CD4-positive, alpha-beta T cell treated with Interleukin-15 for 4 hours (primary cell): ENCODE measurements at places on chromosomes 4 and X.

DNA sequence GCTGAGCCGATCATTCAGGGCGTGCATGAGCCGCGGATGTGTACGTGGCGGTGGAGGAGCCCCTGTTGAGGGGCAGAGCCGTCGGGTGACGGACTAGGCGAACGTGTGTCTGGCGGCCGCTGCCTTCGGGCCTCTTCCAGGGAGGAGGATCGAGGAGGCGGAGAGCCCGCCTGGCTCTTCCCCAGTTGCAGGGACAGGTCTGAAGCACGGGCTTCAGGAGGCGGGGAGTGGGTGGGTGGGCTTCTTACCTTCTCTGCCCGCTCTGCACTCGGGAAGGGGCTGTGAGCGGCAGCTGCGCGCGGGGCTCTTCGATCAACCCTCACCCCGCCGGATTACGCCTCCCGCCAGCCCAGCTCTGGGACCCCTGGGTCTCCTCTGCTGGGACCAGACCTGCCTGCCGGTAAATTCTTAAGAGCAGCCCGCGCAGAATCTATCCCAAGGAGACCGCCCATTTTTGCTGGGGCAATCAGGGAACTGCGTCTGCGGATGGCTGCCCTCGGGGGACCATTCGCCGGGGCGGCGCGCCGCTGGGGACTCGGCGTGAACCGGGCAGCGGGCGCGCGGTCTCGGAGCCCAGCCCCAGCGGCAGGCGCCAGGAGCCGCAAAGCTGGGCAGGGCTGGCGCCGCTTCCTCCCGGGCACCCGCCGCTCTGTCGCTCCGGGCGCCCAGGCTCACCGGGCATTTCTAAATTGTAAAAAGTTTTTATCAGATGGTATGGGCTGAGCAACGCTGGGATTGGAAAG lies 4.9 kb downstream of the PLAC8 start:
- peak; percentile 31 for DNase-seq

GRCh38 chrX:87392369-87392768 lies 125.2 kb upstream of the KLHL4 start:
- no peak for DNase-seq

- DNase-seq: no peak
These were observed 72.9 kb upstream of the MED14 start for GRCh38 chrX:40808203-40808602.

DNA sequence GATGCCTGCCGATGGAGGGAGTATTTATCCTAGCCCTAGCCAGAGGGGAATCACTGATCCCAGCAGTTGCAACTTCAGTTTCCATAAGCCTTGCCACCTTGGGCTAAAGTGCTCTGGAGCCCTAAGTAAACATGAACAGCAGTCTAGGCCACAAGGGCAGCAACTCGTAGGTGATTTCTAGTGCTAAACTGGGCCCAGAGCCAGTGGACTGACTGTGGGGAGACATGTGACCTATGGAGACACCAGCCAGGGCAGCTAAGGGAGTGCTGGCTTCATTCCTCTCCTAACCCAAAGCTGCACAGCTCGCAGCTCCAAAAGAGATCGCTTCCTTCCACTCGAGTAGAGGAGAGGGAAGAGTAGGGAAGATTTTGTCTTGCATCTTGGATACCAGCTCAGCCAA lies 120.8 kb upstream of the MAGEA10 start:
- no peak for DNase-seq

DNA sequence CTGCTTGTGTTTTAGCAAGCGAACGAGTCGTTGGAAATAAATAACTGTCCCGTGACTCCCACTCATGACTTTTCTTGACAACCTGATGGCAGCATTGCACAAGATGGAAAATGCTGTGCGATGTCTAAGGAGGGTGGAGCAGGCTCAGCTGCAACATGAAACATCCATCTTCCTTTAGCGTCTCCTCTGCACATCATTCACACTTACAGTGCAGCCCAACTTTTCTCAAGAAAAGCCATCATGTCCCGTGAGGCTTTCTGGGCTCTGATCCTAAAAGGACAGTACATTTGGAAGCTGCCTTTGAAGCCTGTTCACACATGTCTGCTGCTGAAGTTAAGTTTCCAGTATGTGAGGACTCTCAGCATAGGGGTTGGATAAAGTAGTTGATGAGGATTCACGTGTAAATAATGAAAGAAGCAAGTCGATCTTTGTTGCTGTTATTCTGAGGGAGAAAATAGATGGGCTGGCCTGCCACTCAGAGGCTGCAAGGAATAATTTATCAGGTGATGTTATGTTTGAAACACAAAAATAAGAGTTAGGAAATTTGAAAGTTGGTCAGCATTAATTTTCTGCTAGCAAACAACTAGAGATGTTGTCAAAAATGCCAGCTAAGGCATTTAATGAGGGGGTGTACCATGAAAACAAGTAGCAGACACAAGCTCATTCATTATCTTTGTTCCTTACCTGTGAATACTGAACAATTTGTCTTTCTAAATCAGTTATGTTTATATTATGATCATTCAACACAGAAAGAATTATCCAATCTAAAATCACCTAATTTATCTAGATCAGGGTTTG lies 328.7 kb upstream of the ZFP42 start:
- no peak for DNase-seq

DNA sequence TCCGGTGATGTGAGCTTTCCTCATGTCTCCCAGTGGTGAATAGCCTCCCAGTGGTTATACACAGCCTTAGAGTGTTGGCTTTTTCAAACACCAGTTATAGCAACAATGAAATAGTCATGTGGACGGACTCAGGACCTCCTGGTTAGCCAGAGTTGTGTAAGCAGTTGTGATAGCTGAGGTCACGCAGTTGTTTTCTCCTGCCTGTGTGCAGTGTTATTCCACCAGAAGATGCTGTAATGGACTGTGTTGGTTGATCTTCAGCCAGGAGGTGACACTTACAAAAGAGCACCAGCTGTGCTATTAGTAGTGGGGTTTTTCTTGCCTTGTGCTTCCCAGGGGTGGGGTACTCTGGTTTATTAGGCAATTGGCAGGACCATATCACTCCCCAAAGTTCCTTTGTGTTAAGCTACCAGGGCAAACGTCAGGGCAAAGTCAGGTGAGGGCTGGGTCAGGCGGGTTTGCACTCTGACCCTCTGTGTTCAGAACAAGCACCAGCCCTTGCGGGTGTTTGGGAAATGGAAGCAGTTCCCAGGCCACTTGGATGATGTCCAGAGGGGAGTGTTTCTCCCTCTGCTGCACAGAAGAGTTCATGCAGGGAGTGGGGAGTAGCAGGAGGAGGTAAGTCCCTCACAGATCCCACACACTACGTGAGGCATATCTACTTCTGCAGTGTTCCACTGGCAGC lies 252.6 kb downstream of the TMEM47 start:
- no peak for DNase-seq

DNA sequence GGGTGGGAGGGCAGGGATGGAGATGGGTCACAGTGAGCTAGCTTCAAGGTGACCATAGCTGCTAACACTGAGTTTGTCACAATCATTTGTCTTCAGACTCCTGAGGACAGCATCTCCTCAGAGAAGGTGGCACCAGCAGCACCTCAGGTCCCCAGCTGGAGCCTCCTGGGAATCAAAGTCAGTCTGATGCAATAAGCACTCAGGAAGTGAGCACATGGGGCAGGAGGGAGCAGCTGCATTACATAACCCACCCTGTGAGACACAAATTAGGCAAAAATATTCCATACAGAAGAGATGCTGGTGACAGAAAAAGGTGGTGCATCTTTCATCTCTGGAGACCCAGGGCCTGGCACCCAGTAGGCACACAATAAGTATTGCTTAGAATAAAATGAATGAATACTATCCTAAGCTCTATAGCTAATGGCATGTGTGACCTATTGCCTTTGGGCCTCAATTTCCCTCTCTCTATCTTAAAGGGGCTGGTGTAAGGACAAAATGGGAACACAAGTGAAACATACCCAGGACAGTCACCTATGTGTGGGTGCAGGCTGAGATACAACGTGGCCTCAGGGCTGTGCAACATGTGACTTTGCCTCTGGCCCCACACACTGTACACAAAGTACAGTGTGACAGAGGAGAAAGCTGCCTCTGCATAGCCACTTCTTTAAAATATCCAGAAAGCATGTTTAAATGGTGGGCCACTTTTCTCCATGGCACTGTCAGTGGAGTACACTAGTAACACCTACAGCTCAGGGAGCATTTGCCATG lies 37.1 kb downstream of the SLC39A8 start:
- no peak for DNase-seq

- DNase-seq: no peak
These were observed 36.4 kb upstream of the UNC5C start for GRCh38 chr4:95585016-95585695.

DNA sequence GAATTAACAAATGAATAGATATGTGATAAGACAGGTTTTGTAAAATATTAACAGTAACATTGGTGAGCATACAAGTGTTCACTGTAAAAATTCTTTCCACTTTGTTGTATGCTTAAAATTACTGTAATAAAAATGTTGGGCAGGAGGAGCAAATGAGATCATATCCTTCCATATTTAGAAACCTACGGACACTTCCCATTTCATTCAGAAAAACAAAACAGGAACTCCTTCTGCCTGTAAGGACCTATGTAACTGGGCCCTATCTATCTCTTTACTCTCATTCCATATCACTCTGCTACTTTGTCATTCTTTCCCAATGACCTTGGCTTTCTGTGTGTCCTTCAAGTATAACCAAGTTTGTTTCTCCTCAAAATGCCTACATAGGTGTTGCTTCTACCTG lies 53.7 kb upstream of the SLC39A8 start:
- DNase-seq: no peak

- DNase-seq: no peak
These were observed 35.4 kb upstream of the HPSE start for GRCh38 chr4:83369831-83370639.

- no peak for DNase-seq
These were observed 4.1 kb upstream of the CD99L2 start for GRCh38 chrX:150902434-150903109.

- DNase-seq: peak; percentile 20
These were observed 552 bp downstream of the ADH5 start for GRCh38 chr4:99088023-99088449.

DNA sequence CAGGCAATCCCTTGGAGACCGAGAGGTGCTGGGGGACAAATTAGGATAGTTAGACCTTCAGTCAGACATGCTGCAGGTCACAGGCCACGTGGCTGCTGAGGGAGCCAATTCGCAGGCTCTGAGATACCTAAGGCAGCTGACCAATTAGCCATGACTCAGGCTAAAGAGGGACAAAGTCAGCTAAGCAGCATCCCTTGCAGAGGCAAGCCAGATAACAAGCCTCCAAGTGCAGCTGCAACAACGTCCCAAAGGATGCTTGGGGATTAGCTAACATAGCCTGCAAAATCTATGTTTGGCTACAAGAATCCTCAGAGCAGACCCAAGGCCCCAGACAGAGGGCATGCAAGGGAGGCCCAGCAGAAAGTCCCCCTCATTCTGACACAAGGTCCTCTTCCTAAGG lies 93.5 kb downstream of the SEL1L3 start:
- no peak for DNase-seq

DNA sequence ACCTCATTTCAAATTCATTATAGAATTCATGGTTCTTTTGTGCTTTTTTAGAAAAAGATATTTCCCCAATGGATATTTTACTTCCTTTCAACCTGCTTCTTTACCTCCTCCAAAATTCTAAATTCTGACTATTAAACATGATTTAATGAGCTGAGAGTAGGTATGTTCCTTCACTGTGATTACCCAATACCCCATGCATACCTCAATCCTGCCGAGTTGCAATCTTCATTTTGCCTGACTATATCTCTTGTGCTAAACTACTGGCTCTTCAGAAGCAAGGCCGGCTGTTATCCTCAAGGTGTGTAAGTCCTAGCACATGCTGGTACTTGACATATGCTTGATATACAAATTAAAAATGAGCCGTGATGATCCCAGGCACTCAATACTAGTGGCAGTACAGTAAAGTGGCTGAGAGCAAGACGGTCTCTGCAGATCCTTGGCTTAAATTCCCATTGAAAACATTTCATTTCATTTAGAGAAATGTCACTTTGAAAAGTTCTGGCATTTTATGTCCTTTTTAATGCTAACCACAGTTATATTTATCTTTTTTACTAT lies 320.4 kb downstream of the KCNIP4 start:
- no peak for DNase-seq

DNA sequence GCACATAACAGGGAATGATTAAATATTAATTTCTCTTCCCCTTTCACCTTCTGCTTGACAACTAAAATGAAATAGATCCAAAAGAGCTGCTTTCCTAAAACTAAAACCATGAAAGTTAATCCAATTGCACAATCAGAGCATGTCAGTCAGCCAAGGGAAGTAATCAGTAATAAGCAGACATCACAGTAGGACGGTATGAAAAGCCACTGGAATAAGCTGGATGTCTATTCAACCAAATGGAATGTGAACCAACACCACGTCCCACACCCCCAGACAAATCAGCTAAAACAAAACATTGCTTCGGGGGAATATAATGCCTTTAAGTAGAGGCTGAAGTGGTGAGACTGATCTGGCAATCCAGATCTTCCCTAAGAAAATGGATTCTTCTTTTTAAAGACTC lies 859.4 kb upstream of the FTHL17 start:
- DNase-seq: no peak

DNA sequence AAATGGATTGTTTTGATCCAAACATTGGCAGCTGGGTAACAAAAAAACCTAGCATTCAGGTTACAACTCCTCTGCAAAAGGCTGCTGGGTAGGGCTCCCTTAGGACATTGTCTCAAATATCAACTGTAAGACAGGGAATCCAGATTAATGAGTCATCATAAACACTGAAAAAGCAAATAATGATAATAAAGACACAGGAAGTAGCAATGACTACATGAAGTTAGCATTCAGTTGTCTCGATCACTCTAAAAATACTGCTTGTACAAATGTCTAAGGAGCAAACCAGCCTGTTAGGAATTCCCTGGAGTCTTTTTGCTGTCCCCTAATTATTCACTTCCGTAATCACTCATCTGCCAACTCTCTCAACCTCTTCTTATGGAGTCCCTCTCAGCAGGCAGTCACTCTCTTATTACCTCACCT lies 259.2 kb downstream of the GPC3 start:
- DNase-seq: no peak

- no peak for DNase-seq
These were observed 7.7 kb downstream of the LUZP4 start for GRCh38 chrX:115297189-115297588.

DNA sequence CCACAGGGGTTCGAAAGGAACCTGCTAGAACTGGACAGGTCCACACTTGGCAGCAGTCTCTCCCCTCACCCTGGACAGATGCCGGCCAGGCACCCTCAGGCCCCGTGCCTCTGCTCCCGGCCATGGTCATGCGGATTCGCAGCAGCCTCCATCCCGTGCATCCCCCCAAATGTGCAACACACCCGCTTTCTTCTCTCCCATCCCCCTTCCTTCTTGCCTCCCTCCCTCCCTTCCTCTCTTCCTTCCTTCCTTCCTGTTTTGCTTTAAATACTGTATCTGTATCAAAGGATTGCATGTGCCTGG lies 35.0 kb upstream of the HMX1 start:
- no peak for DNase-seq
